ENCODE measurements at places on chromosomes 1 and 21.

DNA sequence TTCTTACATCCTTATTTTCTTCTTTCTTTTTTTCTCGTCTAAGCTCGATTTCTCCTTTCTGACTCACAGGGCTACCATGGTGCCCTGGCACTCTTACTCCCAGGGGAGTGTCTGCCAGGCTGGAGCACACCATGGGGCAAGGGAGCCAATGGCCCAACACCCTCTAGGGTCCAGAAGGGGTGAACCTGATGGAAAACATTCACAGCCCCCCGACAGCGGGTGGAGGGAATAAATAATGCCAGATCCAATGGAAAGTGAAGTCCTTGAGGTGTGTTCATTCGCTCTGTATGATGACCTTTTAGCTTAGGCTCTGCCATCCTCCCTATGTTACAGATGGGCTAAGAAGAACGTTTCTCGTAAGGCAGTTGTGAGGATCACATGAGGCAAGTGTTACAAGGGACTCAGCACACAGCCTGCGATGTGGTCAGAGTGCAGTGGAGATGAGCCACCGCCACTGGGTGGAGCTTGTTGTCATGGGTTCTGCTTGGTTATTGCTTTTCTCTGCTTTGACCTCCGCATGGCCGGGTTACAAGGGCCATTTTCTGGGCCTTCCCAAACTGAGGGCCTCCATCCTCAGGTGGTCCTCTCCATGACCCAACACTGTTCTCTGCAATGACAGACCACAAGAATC lies 3.5 kb upstream of the FCMR start:
- DNase-seq = no peak

DNA sequence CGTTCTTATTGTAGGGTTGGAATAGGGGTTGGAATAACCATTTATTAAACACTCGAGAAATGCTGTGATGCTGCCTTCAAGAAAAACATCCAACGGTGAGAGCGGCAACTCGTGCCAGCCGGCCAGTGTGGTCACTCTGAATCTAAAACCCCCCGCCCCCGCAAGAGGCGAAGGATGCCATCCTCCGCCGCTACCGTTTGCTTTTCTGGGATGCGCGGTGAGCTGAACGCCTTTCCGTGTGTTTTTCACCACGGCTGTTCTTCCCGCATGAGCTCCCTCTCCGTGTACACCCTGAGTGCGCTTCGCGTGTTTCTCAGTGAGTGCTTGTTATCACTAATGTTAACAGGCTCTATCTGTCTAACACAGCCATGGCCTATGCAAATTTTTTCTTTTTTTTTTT lies 42.0 kb upstream of the RIPK4 start:
- DNase-seq = no peak

DNA sequence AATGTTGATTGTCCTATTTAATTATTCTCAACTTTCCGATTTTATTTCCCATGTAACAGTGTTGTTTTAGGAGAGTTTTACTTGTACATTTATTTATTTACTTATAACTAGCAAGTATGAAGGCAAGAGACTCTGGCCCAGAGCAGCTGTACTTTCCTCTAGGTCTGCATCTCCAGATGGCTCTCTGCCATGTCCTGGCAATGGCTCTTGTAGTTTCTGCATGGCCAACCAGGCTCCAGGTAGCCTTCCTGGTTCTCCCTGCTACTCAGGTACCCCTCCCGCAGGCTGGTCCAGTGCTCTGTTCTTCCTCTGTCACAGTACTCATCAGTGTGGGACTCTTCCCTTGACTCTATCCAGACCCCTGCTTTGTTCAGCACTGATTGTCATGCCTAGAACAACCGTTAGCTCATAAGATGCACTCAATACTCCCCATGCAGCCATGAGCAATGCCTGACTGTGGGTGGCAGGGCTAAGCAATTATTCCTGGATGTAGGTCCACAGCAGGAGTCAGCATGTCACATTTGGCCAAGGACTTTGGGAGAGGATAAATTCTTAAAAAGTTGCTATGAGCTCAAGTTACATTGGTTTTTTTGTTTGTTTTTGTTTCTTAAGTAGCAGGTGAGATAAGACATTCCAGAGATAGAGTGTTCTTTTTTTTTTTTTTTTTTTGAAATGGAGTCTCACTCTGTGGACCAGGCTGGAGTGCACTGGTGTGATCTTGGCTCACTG lies 10.9 kb upstream of the IL20 start:
- no peak for DNase-seq

GRCh38 chr1:159088050-159088449 lies 11.5 kb upstream of the AIM2 start:
- DNase-seq = no peak

DNA sequence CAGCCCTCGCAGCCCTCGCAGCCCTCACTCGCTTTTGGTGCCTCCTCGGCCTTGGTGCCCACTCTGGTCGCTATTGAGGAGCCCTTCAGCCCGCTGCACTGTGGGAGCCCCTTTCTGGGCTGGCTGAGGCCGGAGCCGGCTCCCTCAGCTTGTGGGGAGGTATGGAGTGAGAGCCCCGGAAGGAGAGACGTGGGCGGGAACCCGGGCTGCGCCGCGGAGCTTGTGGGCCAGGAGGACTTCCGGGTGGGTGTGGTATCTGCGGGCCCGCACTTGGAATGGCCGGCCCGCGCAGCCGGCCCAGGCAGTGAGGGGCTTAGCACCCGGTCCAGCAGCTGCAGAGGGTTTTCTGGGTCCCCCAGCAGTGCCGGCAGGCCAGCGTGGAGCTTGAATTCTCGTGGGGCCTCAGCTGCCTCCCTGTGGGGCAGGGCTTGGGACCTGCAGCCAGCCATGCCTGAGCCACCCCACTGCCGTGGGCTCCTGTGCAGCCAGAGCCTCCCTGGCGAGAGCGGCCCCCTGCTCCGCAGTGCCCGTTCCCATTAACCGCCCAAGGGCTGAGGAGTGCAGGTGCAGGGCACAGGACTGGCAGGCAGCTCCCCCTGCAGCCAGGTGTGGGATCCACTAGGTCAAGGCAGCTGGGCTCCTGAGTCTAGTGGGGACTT lies 9.9 kb upstream of the CFHR2 start:
- DNase-seq = no peak

GRCh38 chr21:33976082-33977016 lies 60.7 kb upstream of the ATP5PO start:
- DNase-seq = no peak

DNA sequence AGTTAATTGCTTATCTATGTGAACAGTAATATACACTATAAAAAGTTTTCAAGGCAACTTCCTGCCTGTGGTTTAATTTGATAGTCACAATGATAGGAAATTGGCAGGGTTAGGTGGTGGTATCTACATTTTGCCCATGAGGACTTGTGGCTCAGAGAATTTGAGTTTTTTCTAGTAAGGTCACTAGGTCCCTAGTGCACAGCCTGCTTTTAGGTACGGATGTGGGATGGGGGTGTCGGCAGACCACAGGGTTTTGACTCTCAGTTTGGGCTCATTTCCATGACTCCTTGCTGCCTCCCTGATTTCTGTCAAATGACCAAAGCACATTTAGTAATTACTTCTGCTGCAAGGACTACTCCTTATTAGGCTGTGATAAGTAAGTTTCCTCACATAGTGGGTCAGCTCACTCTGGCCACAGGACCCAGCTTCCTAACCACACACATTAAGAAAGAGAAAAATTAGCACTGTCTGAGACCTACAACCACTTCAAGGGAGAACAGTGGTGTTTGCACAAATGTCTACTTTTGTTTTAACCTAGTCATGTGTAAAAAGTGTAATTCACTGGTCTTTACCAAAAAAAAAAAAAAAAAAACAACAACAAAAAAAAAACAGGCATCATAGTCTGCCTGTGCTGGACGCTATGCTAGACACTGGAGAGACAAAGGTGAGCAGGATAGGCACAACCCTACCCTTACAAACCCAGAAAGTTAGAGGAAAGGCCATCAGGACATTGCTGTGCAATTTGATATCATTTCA lies 43.7 kb downstream of the MRPL39 start:
- DNase-seq = no peak

DNA sequence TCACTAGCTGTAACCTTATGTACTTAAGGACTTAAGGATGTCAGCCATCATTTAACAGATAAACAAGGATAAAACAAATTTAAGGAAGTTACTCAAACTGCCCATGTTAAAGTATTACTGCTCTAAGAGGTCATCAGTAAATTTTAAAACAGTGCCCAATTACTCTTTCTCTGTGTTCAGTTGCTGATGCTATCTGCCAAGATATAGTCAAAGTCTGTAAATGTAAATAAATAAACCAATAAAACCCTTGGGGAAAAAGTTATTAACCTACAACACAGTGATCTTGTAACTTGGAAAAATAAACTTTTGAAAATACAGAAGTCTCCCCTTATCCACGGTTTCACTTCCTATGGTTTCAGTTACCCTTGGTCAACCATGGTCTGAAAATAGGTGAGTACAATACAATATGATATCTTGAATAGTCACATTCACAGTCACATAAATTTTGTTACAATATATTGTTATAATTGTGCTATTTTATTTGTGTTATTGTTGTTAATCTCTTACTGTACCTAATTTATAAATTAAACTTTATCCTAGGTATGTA lies 501.8 kb downstream of the LMO4 start:
- DNase-seq = no peak

- DNase-seq = no peak
These were observed 78.1 kb downstream of the KCNJ15 start for GRCh38 chr21:38334866-38335265.

DNA sequence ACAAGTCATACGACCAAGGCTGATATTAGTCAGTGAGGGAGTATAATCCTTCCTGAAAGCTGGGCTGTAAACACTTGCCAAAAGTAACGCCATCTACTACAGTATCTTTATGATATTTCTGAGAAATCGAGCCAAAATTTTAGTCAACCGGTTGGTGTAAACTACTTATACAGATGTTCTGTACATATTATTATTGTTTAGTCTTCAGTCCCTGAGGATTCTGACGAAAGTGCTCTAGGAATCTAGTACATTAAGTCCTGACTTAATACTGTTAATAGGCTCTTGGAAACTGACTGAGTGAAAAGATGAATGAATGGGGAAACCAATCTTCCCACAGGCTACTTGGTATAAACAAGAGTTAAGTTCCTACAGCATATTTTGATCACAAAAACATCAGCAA lies 274.3 kb downstream of the USP25 start:
- no peak for DNase-seq

DNA sequence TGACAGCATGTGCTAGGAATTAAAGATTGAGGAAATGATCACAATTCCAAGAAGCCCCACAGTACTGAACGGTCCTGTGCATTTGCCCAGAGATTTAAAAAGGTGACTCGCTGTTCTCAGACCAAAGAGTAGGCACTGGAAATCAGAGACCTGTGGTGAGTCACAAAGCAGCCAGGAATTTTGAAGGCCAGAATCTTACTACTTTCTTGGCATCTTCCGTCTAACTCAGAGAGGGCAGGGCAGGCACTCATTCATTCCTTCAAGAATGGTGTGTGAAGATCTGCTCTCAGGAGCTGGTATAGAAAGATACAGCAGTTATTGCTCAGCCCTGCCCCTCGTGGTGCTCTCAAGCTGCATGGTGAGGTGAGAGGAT lies 57.9 kb downstream of the BRINP2 start:
- DNase-seq = no peak

DNA sequence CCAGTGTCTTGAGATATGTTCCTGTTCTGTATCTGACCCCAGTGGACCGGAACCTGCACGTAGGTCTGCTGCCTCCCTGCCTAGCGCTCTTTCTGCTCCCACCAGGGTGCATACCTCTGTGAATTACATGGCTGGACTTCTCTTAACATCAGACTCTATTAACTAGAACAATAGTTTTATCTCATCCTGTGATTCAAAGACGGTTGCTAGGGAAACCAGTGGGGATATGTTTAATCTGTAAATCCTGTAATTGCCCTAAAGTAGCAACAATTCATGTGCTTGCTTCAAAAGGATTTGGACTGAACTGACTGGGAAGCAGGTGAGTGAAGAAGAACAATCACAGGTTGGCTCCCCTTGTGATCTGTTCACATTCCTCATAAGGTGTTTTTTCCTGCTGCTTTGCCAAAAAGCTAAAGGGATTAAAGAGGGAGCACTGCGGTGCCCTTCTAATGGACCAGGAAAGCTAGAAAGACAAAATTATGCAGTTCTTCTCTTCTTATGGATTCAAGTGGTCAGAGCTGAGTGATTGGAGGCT lies 52.7 kb upstream of the DIRAS3 start:
- DNase-seq = no peak

GRCh38 chr1:174075245-174075692 lies 53.1 kb upstream of the RC3H1 start:
- no peak for DNase-seq

- no peak for DNase-seq
These were observed 732 bp downstream of the GREM2 start for GRCh38 chr1:240611228-240611618.

- no peak for DNase-seq
These were observed 15.0 kb upstream of the ZZZ3 start for GRCh38 chr1:77697441-77697840.

DNA sequence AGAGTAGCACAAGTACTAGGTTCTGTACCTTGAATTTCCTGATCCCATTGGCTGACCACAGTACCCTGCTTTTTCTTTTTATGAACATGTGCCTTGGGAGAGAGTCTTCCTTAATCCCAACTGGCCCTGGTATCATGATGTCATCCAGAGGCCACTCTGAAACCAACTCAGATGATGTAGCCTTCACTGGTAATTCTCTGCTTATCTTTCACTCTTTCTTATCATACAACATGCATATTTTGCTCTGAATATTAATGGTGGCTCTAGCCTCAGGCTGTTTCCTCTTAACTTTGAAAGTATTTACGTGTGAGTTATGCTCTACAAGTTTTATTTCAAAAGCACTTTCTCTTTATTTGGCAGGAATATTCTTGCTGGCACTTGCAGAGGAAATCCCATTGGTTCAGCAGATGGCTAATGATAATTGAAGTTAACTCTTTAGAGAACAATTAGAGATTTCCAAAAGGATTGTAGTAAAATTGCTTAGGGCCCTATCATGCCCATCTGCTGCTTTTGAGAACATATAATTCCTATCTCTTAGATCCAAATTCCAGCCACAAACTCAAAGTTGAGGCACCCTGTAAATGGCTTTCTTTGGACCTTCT lies 86.1 kb downstream of the PTGER3 start:
- DNase-seq = no peak

DNA sequence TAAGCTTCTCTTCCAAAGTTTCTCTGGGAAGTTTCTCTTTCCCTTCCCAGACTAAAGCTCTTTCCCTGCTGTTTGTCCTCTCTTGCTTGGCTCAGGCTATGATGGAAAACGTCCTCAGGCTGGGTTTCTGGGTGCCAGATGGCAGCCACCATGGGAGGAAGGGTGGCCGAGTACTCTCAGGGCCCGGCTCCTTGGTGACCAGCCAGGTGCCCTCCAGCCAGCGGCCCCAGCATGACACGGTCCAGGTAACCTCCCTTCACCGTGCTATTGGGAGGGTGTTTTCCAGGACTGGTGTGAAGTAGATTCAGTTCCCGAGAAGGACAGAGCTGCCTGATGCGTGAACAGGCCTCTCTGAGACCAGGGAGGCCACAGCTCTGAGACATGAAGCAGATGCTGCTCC lies 60.3 kb downstream of the KIF26B start:
- DNase-seq = no peak
